ENCODE measurements at places on chromosomes 4 and X.
A peak's percentile ranks its signal among the peaks of the same experiment; 100 is the strongest.

DNA sequence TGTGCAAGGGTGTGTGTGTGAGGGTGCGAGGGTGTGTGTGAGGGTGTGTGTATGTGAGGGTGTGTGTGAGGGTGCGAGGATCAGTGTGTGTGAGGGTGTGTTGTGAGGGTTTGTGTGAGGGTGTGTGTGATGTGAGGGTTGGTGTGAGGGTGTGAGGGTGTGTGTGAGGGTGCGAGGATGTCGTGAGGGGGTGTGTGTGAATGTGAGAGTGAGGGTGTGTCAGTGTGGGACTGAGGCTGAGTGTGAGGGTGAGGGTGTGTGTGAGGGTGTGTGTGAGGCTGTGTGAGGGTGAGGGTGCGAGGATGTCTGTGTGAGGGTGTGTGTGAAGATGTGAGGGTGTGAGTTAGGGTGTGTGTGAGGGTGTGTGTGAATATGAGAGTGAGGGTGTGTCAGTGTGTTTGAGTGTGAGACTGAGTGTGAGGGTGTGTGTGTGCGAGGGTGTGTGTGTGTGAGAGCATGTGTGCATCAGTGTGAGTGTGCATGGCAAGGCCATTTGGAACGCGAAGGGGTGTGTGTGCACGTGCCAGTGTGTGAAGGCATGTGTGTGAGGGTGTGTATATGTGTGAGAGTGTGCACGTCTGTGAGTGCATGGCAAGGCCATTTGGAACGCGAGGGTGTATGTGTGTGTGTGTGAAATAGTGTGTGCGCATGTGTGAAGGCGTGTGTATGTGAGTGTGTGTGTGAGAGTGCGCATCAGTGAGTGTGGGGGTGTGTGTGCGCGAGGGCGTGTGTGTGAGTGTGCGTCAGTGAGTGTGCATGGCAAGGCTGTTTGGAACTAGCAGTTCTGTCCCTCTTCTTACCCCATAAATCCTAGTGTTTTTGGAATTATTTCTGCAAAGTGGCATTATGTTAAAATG lies 69.8 kb downstream of the RGS12 start:
- DNase-seq: no peak

- peak; percentile 1 for DNase-seq
Measured at GRCh38 chrX:106415276-106415895, 196.4 kb upstream of the RADX start.

- no peak for DNase-seq
Measured at GRCh38 chr4:125704726-125705125, 390.0 kb downstream of the FAT4 start.

DNA sequence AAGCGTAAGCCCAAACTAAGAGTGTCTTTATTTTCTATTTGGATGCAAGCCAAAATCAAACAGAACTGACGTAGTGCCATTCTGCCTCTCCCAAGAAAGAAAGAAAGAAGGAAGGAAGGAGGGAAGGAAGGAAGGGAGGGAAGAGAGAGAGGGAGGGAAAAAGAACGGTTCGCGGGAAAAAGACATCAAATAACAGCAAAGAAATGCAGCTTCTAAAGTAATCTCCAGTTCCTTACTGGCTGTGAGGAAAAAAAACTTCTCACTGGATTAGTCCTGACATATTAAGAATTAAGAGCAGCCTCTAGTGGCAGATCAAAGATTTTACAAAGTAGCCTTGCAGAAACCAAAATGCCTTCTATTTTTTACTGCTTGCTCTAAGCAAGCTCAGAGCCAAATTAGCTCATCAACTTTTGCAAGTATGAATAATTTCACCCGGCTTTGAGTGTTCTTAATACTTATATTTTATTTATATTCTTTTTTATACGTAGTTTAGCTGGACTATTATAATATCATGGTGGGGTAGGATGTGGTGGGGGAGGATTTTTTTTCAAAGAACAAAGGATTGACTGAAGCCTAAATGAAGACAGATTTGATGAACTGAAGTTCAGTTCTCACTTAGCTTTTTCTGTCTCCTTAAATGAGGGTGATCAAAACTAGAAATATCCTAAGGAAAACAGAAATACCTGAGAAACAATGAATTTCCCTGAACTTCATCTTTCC lies 36.6 kb downstream of the PITX2 start:
- DNase-seq: no peak

DNA sequence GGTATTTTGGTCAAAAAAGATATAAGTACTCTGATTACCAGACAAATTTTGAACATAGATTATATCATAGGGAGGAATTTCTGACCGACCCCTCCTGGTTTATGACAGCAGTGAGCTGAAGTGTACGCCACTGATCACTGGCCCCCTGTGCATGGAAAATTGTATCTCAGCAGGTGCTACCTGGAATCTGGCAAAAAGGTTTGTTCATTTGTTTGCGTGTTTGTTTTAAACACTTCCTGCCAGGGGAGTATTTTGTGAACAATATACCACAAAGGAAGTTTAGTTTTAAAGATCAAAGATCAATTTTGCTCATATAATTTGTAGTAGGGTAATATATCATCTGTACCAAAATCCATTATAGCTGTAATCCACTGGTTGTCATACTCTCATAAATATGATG lies 219.7 kb upstream of the TENM3 start:
- DNase-seq: no peak

DNA sequence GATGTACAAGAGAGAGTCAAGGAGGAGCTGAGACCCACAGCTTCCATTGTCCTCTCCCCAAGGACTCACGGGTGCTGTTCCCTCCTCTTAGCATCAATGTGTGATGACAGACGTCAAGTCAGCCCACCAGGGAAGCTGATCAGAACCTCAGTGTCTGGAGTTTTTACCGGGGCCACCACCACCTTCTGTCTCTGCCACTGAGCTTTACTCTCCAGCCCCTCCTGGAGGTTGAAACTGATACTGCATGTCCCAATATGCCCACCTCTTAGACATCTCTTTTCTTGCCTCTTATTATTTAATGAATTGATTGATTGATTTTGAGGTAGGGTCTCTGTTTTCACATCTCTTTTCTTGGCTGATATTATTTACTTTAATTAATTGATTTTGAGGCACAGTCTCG lies 10.3 kb upstream of the AKAP17A start:
- DNase-seq: peak; percentile 86

DNA sequence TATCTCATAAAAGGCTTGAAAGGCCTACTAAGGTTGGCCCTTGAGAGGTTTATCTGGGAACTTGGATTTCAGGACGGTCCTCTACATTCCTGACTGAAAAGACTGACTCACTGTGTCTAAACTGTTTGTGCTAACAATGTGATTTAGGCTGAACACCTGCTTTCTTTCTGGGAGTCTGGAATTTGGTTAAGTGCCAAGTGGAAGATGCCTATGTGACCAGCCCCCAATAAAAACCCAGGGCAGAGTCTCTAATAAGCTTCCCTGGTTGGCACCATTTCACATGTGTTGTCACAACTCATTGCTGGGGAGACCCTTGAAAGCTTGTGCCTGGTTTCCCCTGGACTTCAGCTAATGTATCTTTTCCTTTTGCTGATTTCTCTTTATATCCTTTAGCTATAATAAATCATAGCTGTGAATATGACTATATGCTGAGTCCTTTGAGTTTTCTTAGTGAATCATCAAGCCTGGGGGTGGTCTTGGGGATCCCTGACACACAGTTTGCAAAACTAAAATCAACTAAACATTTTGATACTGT lies 55.1 kb downstream of the GPR82 start:
- DNase-seq: no peak

DNA sequence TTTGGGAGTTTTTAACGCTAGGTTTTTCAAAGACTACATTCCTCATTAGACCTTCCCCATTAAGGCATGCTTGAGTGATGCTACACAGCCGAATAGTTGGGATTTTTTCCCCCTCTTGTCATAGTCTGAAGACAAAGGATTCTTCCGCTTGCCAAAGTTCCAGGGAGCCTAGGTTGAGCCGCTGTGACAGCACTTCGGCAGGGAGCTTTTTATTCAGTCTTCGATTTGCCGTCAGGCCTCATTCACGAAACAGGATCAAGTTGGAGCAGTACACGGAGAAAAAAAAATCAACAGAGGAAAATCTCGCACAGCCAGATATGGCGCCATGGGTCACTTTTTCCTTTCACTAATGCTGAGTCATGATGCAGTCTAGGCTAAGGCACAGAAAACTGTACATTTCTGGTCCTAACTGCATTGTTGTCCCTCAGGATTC lies 24.3 kb downstream of the SHROOM3 start:
- no peak for DNase-seq

- no peak for DNase-seq
Measured at GRCh38 chrX:43703211-43703791, 47.2 kb downstream of the MAOA start.

Data from activated naive CD8-positive, alpha-beta T cell treated with anti-CD3 and anti-CD28 coated beads, Interleukin-2, amount 50 U/mL, for 24 hours (primary cell).